ENCODE measurements at places on chromosomes 5 and 9.

DNA sequence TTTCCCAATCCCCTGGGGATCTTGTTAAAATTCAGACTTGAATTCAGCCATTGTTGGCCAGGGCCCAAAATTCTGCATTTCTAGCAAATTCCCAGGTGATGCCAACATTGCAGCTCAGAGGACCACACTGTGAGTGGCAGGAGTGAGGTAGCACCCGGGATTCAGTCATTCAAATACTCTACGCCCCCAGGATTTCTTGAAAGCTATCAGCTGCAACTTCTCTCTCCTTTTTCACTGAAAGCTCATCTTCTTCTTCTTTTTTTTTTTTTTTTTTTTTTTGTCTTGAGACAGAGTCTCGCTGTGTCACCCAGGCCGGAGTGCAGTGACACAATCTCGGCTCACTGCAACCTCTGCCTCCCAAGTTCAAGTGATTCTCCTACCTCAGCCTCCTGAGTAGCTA lies 19.3 kb upstream of the ANKH start:
- DNase-seq: no peak

DNA sequence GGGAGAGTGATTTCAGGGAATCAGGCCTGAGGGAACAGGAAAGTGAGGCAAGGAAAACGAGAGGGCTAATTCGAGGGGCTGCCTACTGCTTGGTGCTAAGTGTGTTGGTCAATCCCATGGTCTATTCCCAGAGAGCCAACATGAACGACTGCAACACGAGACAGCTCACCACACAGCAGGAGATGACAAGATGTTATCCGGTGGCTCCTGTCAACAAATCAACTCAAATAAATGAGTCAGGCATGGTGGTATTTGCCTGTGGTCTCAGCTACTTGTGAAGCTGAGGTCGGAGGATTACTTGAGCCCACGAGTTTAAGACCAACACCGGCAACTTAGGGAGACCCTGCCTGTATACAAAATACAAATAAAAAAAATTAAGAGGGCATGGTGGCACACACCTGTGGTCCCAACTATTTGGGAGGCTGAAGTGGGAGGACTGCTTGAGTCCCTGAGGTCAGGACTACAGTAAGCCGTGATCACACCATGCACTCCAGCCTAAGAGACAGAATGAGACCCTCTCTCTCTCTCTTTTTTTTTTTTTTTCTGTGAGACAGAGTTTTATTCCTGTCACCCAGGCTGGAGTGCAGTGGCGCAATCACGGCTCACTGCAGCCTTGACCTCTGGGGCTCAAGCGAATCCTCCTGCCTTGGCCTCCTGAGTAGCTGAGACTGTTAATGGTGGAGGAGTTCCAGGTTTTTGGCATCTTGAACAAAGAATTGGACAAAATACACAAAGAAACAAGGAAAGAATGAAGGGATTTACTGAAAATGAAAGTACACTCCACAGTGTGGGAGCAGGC lies 9.0 kb upstream of the FAF2 start:
- DNase-seq: no peak

DNA sequence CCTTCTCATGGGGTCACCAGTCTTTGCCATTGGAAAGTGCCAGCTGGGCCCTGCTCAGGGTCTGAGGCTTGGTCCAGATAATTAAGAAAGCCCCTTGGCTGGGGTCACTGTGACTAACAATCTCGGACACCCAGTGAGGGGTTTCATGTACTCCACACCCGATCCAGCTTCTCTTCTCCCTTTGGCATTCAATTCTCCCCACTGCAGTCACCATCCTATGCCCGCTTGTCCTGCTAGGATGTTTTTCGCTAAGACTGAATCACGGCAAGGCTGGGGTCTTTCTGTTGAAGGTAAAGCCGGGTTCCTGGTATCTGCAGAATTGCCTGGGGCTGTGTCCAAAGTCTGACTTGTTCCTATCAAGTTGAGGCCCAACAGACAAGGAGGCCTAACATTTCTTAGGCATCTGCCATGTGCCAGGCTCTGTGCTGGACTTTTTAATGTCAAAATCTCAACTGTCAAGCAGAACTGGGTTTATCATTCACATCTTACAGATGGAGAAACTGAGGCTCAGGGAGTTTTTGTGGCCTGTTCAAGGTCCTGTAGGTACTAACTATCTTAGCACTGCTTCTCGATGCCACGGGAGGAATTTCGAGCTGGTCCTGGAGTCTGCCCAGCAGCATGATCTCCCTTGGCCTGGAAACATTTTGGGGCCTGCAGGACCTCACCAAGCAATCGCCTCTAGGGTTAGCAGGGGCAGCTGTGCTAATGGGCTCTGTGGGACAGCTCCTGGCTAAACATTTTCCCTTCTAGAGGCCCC lies 142.0 kb upstream of the ALDH1B1 start:
- no peak for DNase-seq

DNA sequence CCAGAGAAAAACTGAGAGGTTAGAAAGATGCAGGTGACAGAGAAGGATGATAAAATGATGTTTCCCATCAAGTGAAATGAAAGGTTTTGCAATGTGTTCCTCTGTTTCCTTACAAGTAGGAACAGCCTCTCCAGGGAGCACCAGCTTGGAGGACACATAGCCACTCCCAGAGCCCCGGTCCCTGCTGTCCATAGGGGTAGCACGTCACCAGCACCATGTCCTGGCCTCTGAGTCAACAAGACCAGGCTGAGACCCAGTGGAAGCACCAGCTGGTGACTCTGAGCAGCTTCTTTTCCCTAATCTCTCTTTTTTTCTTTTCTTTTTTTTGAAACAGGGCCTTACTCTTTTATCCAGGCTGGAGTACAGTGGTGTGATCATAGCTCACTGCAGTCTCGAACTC lies 19.4 kb upstream of the HMCN2 start:
- no peak for DNase-seq

GRCh38 chr5:154608531-154609011 lies 130.5 kb upstream of the HAND1 start:
- DNase-seq: no peak

GRCh38 chr9:114169952-114170770 lies 14.8 kb downstream of the COL27A1 start:
- no peak for DNase-seq

- DNase-seq: no peak
Measured at GRCh38 chr5:137589185-137589584, 90.1 kb upstream of the SPOCK1 start.

- DNase-seq: no peak
Measured at GRCh38 chr5:160011471-160011870, 2.5 kb downstream of the TTC1 start.

DNA sequence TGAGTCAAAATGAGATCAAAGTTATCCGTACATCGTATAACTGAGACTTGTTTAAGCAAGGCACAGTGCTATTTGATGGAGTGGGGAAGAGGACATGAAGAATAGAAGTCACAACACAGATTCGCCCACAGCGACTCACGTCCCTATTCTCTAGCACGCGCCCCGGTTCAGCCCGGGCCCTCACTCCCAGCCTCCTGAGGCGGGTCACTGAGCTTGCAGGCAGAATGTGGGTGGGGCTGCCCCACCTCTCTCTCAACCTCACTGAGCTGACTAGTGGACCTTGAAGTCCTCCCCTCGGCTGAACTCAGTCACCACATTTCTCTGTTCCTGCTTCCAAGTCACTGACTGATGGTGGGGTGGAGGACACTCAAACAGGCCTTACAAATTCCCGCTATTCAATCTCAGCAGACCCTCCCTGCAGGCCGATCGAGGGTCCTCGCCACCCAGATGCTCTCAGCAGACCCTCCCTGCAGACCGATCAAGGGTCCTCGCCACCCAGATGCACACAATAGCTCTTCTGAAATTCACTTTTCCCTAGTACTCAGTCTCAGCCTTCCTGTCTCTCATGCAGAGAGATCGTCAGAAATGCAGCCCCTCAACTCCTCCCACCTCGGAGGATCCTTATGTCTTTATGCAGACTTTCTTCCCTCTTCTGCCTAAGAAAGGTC lies 12.9 kb downstream of the GLDC start:
- no peak for DNase-seq

DNA sequence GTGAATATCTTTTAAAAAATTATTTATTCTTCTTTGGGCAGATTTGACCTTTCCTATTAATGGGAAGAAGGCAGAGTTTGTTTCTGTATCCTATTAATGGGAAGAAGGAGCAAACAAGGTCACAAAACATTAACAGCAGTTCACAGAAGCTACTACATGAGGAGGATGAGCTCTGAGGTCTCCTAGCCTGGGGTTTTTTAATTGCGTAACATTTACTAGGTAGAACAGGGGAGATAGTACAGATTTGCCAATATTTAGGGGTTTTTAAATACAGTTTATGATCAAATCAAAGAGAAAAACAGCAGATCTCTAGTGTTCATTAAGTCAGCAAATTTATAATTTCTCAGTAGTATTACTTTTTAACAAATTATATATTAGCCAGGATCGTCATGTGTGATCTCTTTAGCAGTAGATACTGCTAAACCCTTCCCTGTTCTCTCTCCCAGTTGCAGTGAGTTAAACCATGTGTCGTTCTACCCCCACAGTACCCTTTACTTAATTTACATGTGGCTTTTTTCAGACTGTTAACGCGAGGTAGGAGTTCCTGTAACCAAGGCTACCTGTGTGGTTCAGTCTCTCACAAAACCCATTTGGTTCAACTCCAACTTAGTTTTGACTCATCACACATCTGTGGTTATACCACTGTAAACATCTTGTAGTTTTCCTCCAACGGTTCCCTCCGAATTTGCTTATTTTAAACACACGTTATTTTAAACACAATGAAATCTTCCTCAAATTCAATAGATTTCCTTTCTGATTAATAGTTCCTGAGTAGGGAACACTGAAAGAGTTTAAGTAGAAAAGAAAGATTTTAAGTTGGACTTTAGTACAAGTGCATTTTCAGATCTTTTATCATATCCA lies 13.3 kb downstream of the SLC25A46 start:
- DNase-seq: no peak

DNA sequence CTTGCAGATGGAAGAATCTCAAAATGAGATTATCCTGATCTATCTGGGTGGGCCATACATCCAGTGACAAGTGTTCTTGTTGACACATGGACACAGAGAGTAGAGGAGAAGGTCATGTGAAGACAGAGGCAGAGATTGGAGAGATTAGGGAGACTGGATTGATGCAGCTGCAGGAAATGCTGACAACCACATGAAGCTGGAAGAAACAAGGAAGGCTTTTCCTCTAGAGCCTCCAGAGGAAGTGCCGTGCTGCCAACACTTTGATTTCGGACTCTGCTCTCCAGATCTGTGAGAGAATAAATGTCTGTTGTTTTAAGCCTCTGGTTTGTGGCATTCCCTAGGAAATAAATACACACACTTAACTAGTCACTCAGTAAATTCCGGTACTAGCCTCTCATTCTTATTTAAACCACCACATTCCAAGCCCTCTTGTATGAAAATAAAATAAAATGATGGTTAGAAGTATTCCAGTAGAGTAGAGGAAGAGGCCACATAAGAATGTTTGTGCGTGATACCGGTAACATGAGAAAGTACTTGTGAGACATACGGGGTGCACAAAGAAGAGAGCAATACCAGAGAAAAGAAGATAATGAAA lies 110.9 kb upstream of the DMAC1 start:
- DNase-seq: no peak

DNA sequence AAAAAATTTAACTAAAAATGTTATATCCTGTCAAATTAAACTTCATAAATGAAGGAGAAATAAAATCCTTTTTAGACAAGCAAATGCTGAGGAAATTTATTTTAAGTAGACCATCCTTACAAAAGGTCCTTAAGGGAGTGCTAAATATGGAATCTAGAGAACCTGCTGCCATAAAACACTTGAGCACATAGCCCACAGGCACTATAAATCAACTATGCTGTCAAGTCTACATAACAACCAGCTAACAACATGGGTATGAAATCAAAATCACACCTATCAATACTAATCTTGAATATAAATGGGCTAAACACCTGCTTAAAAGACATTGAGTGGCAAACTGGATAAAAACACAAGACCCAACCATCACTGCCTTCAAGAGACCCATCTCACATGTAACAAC lies 15.1 kb upstream of the PRSS3 start:
- DNase-seq: no peak

DNA sequence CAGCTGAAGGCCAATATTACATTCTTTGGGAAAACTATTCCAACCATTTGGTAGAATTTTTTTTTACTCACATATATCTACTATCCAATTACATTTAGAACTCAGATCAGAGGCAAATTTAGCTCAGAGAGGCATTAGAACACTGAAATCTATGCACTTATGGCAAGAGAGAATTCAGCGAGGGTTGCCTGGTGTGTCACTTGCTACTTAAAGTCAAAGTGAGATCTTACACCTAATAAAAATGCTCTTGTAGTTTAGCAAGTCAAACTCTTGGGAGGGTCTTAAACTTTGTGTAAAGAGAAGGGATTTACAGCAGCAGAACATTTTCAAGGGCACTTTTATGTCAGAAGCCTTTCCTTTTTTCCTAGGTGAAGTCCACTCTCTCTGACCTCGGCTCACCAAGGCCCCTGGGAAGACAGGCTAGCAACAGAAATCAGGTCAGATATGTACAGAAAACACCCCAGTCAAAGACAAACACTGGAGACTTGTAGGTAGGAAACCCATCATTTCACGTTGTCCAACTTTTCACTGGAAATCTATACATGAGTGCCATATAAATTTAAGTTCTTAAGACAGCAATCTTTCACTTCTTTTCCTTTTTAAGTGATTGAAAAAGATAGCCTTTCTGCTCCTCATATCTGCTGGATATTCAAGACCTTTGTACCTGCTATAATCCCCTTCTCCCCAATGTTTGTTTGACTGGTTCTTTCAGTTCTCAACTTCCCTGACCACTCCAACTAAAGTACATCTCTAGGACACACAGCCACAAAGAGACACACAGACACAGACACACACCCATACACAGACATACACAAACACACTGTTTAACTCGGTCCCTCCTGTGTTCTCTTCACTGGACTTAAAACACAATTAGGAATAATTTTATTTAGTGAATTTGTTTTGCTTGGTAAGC lies 635.8 kb downstream of the PDE4D start:
- no peak for DNase-seq
